ENCODE measurements at places on chromosomes 6 and 20.

GRCh38 chr20:64057628-64058498, 5.1 kb upstream of the TCEA2 start:
- peak; percentile 90 for DNase-seq

DNA sequence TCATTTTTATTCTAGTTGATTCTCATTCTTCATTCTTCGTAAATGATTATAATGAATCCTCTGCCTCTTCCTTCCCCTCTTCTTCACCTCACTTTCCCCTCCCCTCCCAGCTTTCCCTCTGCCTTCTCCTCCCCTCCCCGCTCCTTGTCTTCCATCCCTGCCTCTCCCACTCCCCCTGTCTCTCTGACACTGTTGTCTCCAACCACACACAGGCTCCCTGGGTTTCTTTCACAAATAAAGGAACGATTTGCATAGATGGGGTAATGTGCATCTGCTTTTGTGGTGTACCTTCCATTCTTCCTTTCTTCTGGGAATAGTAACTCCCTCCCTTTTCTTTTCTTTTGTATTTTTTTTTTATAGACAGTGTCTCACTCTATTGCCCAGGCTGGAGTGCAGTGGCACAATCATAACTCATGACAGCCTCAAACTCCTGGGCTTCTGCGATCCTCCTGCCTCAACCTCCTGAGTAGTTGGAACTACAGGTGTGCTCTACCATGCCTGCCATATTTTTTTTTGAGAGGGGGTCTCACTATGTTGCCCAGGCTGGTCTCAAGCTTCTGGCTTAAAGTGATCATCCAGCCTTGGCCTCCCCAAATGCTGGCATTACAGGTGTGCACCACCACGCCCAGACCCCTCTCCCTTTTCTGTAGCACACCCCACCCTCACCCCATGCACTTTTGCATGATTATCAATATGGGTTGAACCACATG, 318.6 kb downstream of the PRKN start:
- no peak for DNase-seq

GRCh38 chr6:946546-946945, 253.6 kb upstream of the EXOC2 start:
- no peak for DNase-seq

GRCh38 chr6:101840100-101840499, 446.6 kb downstream of the GRIK2 start:
- no peak for DNase-seq

DNA sequence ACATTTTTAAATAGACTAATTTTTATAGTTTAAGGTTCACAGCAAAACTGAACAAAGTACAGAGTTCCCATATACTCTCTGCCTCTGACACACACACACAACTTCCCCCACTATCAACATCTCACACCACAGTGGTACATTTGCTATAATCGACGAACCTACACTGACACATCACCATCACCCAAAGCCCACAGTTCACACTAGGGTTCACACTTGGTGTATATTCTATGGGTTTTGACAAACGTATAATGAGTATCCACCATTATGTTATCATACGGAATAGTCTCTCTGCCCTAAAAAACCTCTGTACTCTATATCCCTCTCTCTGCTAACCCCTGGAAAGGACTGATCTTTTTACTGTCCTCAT, 15.6 kb downstream of the TMEM30A start:
- DNase-seq: no peak

- no peak for DNase-seq
Measured at GRCh38 chr6:112787371-112787770, 440.2 kb downstream of the RFPL4B start.

DNA sequence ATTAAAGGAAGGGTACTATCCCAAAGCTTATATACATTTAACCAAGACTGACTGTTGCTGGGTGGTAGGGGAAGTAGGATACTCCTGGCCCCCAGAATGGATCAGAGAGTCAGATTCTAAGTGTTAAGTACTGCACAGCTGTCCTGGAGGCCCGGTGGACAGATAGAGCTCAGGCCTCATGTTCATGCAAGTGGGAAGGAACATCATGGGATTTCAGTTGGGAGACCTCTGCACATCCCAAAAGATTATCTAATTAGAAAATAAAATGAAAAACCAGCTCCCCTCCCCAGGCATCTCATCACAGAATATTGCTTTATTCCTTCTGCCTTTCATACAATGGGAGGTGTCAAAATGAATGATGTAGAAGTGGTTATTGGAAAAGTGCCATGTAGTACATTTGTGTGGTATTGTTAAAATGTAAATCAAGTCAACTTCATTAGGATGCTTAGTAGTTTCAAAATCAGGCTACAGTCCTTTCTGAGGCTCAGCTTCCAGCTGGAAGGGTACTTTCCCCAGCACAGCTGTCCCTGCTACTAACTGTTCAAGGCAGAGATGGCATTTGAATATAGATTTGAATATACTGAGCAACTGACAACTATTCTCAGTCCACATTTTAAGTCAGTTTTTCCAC, 82.9 kb downstream of the SLC35B3 start:
- DNase-seq: no peak

DNA sequence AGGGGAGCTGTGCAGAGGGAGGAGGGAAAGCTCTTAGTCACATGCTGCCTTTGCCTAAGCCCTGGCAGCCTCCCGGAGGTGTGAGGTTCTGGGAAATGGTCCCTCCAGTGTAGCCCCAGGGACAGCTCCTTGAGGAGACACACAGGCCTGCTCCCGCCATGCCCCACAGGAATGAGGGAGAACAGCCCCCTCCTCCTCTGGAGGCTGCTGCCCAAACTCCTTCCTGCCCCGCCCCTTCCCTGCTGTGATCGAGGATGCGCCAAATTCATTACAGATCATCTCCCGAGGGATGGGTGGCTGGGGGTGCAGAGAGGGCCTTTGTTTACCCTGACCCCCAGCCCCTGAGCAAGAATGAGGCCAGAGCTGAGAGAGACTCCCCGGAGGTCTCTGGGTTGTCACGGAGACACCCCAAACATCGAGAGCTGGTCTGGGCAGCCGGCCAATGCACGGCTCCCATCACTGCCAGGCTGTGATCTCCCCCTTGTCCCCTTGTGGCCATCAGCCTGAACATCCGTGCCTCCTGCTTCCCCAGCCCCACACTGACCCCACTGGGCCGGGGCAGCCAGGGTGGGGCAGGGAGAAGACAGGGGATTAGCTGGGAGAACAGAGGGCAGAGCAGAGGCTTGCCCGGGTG, 8.4 kb downstream of the CYP21A2 start:
- DNase-seq: no peak

- no peak for DNase-seq
Measured at GRCh38 chr6:142306736-142307135, 4.9 kb downstream of the ADGRG6 start.

- DNase-seq: no peak
Measured at GRCh38 chr6:156992020-156992804, 215.0 kb downstream of the ARID1B start.

All from stimulated activated CD4-positive, alpha-beta T cell treated with anti-CD3 and anti-CD28 coated beads, Interleukin-2, amount 100 ng/mL, for 24 hours (primary cell).